Fibroblast of the aortic adventitia (primary cell): ENCODE measurements at places on chromosomes 7 and 10. TPM values are rescaled to one million over a fixed set of nuclear protein-coding genes. Genes with fewer than 3 reads are reported as not detected.
A peak's percentile ranks its signal among the peaks of the same experiment; 100 is the strongest.

The NRG3 gene
- total RNA-seq = not detected in 2 replicates

The LIPK gene
- total RNA-seq = not detected in 2 replicates

- no peak for DNase-seq
Measured at GRCh38 chr7:6249043-6249442, 23.4 kb downstream of the CYTH3 start.

- no peak for DNase-seq
Measured at GRCh38 chr10:77279207-77279606, 358.4 kb downstream of the KCNMA1 start.

The HOXA3 gene
- 1.2 and 3.5 TPM in 2 replicates for total RNA-seq

GRCh38 chr7:17227766-17228490 is 70.5 kb upstream of the AHR start:
- DNase-seq = no peak

DNA sequence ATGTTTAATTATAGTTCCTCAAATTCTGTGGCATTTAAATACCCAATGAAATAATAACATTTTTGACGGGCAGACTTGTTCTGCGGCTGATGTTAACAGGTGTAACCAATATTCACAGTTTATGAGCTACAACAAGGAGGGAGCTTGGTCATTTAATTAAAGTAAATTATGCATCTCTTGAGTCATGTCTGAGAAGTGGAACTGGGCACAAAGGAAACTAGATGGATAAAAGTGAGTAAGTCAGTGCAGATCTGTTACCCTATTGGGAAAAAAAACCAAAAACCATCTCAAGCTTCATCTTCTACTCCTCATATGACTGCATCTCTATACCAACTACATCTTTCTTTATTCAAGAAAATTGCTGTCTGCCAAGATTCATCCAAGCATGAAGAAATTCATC is 24.0 kb downstream of the ANKRD22 start:
- no peak for DNase-seq

DNA sequence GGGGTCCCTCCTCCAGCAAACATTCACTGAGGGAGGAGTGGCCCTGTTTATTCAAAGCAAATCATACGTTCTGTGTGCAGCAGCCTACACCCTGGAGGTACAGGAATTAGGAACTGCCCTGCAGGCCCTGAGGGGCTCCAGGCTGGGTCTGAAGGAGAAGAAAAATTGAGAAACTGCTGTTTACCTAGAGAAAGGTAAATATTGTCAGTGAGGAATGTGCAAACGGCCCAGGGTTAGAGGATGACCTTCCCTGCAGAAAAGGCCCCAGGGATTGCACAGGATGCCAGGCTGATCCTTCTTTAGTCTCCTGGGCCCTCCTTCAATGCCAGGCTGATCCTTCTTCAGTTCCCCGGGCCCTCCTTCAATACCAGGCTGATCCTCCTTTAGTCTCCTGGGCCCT is 5.7 kb downstream of the CALML5 start:
- no peak for DNase-seq

DNA sequence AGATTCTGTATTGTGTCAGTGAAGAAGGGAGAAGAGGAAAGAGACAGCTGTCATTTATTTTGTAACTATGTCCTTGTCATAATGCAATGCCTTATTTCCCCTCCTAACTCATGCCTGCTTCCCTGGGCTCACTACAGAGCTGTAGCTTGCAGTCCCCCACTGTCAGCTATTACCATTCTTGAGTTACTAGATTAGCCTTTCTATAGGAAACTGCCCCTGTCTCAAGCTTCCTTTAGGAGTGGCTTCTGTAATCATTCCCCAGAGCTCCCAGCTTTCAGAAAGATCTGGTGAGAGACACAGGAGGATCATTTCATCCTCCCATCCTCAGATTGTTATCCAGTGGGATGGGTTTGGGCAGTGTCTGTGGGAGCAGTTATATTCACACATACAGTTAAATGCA is 32.4 kb upstream of the SMKR1 start:
- DNase-seq = no peak

- peak; percentile 59 for DNase-seq
Measured at GRCh38 chr7:50793120-50793946, 10.6 kb upstream of the GRB10 start.

DNA sequence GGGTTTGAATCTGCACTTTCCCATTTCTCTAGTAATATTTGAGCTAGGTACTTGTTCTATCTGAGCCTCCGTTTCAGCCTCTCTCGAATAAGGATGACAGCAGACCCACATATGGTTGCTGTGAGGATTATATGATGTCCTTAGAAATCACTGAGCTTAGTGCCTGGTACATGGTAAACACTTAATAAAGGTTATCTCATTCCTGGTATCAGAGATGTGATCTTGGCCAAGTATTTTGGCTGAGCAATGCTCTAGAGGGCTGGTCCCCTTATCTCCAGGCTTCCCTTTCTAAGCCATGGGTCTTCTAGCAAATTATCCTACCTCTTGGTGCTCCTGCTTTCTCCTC is 407 bp upstream of the MKRN1 start:
- no peak for DNase-seq

GRCh38 chr7:97025983-97026714 is 1.5 kb upstream of the DLX5 start:
- no peak for DNase-seq

The ANXA8L1 gene
- total RNA-seq = 1.2 TPM in 1 of 2 replicates, not detected in the other

- DNase-seq = peak; percentile 70
Measured at GRCh38 chr7:134954197-134955082, 31.9 kb upstream of the AGBL3 start.

The PGAM2 gene
- not detected in 2 replicates for total RNA-seq

DNA sequence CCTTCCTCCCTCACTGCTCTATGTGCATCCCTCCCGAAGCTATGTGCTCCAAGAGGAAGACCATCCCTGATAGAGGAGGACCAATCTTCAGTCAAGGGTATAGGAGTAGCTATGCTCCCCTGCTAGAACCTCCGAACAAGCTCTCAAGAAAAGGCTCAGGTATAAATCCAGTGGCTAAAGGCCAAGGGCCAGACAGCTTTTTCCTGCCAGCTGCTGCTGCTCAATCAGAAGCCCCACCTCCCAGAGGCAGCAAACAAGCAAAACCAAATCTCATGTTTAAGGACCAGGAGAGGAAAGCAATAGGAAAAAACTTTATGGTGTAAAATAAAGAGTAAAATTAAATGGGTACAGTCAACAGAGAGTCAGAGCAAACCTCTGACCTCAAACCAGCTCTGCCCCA is 187.2 kb downstream of the FGFR2 start:
- DNase-seq = no peak

- DNase-seq = no peak
Measured at GRCh38 chr10:93076871-93077270, 3.2 kb downstream of the CYP26A1 start.

DNA sequence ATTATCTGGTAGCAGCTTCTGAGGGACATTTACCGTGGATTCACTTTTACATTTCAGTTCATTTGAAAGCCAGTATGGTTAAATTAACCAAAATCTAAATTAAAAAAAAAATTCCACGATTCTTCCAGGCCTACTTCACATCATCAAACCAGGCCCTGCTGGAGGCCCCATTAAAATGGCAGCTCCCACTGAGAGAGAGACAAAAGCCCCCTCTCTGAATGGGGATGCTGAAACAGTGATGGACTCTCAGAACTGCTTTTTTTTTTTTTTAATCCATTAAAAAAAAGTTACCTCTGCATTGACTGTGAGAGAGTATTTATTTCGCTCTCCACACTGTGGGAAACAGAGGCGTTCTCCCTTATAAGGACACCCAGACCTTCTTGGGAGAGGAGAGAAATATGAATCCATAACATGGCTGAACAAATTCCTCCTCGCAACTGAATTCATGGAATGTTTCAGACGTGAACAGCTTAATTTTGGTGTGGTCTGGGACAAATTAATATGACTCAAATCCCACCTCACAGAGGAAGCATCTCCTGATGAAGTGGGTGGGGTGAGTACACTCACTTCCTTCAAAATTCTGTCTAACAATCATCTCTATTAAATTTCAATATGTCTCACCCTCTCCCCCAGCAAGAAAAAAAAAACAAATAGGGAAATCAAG is 73.5 kb downstream of the SAMD9 start:
- DNase-seq = peak; percentile 45

- DNase-seq = no peak
Measured at GRCh38 chr7:107077699-107078516, 33.4 kb downstream of the PRKAR2B start.

DNA sequence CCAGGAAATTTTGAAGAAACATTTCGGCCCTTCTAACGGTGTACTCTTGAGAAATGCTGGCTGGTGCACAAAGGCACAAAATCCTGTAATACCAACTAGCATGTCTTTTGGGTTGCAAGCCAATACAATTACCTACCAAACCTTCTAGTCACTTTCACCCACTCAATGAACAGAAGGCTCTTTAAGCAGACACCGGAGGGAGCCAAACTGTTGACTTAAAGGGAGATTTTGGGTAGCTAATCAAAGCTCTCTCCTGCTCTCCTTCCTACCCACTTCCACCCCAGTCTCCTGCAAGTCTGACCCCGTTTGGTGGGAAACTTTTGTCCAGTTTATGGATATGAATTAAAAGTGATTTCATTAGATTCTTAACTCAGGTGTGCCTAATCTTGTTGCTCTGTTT is 24.0 kb downstream of the GRM3 start:
- DNase-seq = no peak

DNA sequence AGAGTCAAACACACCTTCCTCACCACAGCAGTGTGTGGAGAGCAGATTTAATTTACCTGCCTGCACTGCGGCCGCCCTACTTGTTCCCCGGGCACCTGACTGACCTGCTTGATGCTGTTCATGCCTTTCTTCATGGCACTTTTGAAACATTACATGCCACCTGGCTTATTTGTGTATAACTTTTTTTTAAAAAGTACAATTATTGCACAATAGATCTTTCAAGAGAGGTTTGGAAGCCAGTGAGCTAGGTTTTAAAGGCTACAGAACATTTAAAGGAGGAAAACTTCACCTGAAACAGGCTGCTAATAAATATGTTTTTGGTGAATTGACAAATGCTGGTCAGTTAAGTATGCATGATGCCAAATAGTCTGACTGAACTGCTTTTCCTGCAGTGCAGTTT is 33.1 kb downstream of the SLC18A2 start:
- no peak for DNase-seq

DNA sequence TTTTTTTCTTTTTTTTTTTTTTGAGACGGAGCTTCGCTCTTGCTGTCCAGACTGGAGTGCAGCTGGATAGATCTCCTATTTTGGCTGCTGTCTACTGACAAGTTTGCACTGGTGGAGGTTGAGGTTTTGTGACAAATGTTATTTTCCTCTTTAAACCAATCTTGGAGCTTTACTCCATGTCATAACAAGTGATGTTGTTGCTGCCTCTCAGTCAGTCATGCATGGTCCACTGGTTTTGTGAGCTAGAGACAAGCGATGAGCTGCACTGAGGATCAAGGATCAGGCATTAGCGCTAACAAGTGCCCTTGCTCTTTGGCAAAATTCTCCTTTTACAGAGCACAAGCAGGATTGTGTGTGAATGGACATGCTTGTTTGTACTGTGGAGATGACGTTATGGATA is 805 bp upstream of the WDFY4 start:
- DNase-seq = no peak

DNA sequence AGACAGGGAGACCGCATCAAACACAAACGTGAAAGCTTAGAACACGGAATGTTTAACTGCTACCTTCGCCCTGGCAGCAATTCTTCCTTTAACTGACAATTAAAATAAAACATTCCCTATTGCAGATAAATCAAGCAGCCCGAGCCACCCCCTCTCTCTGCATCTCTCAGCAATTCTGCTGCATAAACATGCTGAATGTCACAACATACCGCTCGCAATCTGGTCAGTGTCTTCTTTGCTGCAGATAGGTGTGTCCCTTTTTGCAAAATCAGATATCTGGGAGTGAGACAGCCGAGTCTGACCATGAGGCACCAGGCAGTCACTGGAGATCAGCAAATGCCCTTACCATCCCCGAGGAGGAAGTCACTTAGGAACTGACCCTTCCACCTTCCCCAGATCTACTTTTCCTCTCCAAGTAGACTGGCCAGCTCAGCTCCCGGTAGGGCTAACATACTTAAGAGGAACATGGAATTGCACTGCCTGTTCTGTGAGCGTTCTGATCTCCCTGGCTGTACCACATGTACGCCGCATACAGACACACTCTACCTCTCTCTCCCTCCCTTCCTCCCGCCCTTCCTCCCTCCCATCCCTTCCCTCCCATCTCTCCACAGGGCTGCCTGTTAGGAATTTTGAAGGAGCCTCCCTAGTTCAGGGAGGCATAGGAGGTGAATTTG is at the start of gene FRMD4A:
TSS of gene FRMD4A (minus strand) at position 537 of the 674 bp plus-strand sequence.
- DNase-seq = no peak
